ENCODE measurements at places on chromosomes 12 and 14.

- DNase-seq: no peak
These were observed 108.9 kb downstream of the GPR135 start for GRCh38 chr14:59356312-59356711.

DNA sequence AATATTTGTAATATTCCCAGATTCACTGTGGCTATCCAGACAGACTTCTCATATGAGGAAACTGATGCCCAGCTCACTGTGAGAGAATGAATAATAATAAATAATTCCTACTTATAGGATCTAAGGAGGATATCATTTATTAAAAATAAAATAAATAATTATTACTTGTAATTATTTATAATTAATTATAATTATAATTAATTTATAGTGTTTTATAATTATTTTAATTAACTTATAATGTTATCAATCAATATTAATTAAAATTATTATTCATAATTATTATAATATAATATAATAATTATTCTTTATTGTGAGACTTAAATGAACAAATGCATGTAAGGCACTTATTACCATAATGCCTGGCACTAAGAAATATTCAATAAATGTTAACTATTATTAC, 192.8 kb downstream of the GALC start:
- no peak for DNase-seq

- no peak for DNase-seq
These were observed 87.3 kb downstream of the TTC7B start for GRCh38 chr14:90728951-90729350.

DNA sequence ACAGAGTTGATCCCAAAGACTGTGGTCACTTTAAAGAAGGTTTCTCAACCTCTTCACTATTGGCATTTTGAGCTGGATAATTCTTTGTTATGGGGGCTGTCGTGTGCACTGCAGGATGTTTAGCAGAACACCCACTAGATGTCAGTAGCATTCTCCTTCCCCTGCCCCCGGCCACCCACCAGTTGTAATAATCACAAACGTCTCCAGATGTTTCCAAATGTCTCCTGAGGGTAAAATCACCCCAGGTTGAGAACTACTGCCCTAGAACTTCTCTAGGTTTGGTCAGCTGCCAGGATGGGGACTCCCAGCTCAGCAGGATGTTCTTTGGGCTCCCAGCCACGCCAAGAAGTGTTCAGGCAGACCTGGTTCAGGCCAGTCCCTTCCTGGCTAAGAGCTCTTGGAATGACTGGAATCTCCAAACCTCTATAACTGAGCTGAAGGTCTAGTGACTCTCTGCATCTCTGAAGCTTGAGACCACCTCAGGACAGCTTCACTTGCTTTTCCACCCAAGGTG, 12.5 kb upstream of the AJUBA start:
- DNase-seq: no peak

GRCh38 chr12:101696251-101697196, 916 bp upstream of the CHPT1 start:
- DNase-seq: no peak

- no peak for DNase-seq
These were observed 86.5 kb downstream of the PAPOLA start for GRCh38 chr14:96588410-96589257.

- DNase-seq: no peak
These were observed 10.0 kb upstream of the SERPINA10 start for GRCh38 chr14:94303111-94303510.

DNA sequence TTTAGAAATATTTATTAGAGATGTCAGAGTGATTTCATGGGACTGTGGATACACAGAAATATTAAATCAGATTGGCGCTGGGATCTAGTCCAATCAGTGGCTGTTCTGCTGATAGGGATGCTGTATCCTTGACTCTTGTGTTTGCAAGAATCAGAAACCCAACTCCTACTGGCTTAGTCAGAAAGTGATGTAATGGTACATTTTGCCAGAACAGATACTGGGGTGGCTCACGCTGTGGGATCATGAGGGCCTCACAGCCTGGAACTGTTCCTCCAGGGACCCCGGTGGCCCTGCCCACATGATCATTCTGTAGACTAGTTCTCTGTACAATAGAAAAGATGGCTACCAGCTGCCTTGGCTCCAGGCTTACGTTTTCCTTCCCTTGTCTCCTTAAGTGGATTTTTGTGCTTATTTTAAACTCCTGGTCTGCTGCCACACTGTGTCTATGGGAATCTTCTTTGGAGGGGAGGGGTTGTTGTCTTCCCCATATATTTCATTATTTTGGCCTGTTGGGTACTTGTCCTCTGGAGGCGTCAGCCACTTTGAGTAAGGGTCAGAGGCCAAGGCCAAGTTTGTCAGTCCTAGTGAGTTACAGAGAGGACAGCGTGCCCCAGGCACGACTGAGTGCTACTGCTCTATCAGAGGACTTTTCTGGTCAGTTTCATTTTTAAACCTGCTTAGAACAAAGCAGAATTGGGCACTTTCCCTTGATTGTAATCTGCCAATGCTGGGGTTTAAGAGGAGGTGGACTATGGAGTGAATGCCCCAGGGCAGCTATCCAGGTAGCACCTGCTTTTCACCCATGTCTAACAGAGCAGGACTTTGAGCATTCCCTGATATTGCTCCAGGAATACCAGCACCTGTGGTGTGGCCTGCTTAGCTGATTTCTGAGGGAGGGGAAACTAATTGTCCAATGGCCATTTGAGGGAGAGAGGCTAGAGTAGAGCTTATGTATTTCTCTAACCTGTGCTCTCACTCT, 164.3 kb downstream of the SLC5A8 start:
- DNase-seq: no peak

DNA sequence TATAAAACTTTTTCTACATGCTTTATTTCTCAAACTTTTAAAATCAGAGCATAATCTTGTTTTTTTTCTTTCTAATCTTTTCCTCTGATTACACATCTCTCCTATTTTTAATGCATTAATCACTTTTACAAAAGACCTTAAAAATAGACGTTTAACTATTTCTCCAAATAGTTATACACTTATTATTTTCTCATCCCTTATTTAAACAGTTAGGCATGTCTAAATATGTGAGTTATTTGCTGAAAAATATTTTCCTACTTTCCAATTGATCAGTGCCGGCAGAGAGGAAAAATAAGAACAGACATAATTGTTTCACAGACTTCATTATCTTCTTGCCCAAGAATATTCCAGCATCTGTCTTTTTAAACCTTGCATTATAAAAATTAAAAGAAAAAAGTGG, 28.7 kb upstream of the RHOJ start:
- no peak for DNase-seq

DNA sequence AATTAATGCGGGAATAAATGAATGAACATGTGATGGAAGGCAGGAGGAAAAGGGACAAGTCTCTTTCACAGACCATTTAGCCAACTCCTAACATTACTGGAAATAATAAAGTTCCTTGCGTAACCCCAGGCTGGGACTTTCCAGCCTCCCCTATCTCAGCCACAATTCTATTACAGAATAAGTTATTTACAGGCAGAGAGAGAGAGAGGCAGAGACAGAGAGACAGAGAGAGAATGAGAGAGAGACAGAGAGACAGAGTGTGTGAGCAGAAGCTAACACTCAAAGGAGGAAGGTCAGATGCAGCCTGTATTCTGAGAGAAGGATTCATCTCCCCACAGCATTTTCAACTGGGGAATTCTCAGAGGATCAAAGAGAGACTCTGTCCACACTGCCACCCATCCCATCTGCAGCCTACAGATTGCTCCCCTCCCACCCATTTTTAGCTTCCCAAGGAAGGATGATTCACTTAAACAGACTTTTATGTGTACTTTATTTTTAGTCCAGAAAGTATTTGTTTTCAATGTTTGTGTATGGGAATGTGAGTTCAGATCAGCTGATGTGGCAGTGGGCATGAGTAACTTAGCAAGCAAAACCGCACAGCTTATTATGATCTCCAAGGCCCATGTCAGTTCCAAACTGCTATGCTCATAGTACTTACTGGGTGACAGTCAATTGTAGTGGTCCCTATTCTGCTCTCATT, 165.7 kb downstream of the CAND1 start:
- DNase-seq: no peak

DNA sequence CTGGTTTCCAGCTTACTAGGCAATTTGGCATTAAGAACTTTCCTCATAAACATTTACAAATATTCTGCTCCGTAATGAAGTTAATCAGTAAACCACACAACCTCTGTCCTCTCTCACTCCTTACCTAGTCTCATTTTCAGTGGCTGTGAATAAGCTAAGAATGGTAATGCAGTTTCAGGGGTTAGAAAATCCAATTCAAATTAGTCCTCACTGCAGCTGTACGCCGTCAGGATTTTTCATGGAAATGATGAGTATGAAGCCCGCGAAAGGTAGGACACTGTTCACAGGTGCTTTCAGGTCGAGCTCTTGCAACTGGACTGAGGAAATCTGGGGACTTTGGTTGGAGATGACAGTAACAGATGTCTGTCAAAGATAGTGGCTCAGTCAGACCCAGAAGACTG, 29.6 kb downstream of the NR1H4 start:
- DNase-seq: no peak

DNA sequence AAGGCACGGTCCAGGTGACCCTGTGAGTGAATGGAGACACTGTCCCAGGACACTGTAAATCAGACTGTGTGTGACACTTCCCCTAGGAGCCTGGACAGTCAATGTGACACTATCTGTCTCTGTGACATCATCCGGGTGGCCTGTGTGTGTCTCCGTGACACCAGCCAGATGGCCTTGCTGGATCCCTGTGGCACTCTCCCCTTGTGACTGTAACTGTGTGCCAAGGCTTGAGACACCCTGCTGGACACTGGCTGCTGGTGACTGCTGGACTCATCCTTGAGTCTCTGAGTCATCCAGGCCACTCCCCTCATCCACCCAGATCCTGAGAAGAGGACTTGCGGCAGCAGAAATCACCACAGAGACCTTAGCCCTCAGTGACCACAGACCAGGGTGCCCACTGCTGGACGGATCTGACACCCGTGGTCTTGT, 51.6 kb downstream of the MVK start:
- DNase-seq: no peak

DNA sequence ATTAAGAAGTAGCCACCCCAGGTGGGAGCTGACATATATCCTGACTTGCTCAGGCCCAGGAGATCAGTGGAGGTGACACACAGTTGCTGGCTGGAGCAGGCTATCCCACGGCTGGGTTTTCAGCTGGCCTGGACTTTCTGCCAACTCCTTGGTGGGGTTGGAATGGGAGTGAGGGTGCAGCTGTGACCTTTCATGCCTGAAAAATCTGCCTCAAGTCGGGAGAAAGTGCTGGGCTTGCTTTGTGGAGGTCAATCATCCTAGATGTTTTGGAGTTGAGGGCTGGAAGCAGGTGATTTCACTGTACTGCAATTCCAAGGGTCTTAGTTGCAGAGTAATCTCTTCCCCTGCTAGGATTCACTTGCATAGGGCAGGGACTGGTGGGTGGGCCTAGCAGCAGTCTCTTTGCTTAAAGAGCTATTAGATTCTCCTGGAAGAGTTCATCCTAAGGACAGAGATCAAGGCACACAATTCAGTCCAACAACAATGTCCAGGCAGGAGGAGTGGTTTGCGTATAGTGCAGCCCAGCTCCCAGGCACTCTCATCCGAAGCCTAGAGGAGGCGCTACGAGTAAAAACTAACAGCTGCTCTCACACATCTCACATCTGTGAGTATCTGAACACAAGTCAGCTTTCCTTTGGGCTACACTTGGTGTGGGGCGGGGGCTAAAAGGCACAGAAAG, 98.1 kb downstream of the GAS2L3 start:
- no peak for DNase-seq

DNA sequence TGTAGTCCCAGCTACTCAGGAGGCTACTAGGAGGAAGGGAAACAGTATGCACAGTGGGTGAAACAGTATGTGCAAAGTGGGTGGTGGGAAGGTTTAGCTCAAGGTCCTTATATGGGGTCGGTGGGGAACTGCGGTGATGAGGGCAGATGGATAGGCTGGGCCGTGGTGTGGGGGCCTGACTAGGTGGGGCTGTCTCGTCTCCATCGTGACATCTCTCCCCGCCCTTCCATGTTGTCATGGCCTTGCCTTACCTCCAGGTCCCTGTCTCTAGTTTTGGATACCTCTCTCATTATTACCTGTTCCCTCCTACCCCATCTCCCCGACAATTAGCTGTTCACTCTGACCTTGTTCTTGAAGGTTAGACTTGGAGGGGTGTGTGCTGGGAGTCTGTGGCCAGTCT, 4.4 kb upstream of the NR4A1 start:
- no peak for DNase-seq

GRCh38 chr14:104085032-104085888, at the start of gene ASPG:
ASPG (plus strand) TSS chr14:104085700; CDS start chr14:104085771, 71 bp downstream.
- DNase-seq: no peak

Data from stimulated activated CD4-positive, alpha-beta T cell treated with anti-CD3 and anti-CD28 coated beads, Interleukin-1b, Interleukin-23, amount 100 ng/mL, for 1 hour (primary cell).